ENCODE measurements at places on chromosomes 6 and 20.

DNA sequence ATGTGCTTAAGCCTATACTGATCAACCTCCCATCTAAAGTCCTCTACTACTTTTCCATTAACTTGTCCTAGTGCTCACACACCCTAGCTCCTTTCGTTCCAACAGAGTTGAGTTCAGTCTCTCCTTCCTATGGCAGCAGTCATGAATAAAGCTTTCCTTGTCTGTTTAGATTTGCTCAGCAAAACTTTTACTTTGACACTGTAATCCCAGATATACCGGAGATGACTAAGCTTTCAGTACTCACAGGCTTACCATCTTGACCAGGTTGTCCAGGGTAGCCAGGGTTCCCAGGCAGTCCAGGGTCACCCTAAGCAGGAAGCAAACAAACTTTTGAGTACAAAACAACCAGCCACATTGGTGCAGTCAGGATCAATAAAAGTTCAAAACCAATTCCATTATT lies 90.7 kb downstream of the COL21A1 start:
- DNase-seq = no peak

- no peak for DNase-seq
Observed at GRCh38 chr6:136991646-136992045, 53.1 kb downstream of the IL20RA start.

- DNase-seq = no peak
Observed at GRCh38 chr6:156554160-156554559, 223.0 kb upstream of the ARID1B start.

DNA sequence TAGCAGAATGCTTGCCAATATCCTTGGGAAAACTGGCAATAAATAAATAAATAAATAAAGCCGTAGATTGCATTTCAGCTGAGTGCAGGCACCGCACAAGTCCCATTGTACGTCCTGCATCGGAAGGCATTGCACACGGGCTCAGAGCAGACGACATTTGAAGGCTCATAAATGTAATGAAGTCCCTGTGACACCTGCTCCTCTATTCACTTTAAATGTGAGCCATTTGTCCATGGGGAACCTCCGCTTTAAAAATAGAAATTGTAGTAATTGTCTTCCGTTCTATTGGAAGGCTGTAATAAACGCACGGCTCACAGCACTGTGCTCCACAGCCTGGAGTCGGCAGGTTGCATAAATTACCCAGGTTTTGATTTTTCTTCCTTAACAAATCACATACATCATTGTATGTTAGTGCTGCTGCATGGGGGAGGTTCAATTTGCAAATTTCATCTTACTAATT lies 32.6 kb downstream of the MYT1 start:
- no peak for DNase-seq

- DNase-seq = no peak
Observed at GRCh38 chr6:38269461-38270172, 370.1 kb downstream of the BTBD9 start.

DNA sequence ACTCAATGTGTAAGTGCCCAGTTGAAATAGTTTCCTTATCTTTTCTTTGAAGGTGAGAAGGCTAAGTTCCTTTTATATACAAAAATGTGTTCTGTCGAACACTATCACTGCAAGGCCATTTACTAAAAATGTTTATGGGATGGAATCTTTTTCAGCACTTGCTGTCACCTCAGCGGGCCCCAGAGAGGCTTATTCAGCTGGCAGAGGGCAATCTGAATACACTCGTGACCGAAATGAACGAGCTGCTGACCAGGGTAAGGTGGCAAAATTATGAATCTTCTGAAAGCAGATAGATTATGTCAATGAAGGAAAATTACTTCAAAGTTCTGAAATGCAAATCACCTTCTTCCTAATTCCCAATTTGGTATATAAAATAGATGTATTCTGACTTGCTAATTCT lies 340.2 kb downstream of the ARHGAP18 start:
- no peak for DNase-seq

- DNase-seq = no peak
Observed at GRCh38 chr6:15906420-15907016, 222.4 kb upstream of the MYLIP start.

GRCh38 chr6:79764747-79765146 lies 133.6 kb downstream of the SH3BGRL2 start:
- no peak for DNase-seq
